ENCODE measurements at places on chromosomes 3 and 15.

DNA sequence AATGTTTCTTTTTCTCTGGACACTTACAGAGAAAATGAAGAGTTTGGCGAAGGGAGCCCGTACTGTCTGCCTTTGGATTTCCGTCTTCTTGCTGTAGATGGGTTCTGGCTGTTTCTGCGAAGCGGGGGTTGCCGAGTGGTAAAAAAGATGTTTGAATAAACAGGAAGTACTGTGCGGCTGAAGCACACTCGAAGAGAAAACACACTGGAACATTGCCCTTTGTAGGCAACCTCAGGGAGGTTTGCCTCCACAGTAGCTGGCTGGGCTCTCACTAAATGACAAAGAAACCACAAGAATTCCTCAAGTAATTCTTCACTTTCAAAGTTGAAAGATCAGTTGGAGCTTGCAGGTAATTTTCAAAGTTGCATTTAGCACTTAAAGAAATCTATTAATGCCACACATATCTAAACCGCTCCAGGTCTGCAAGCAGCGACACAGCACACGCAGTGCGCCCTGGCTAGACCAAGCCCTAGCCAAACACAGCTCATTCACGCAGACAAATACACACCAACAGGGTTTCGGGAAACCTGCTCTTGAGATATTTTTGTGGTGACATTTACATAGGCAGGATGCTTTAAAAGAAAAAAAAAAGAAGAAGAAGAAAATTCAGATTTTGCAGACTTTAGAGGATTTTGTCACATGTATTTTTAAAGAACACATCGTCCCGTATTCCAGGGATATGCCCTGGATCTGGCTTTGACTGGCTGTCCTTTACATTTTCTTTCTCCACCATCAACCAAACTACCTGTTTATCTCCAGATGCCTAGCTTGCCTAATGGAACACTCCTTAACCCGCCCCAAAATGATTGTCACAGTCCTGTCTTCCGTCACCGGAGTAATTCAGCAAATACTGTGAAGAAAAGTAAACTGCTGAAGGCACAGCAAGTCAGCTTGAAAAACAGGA lies 452.8 kb downstream of the FOXP1 start:
- DNase-seq: no peak

DNA sequence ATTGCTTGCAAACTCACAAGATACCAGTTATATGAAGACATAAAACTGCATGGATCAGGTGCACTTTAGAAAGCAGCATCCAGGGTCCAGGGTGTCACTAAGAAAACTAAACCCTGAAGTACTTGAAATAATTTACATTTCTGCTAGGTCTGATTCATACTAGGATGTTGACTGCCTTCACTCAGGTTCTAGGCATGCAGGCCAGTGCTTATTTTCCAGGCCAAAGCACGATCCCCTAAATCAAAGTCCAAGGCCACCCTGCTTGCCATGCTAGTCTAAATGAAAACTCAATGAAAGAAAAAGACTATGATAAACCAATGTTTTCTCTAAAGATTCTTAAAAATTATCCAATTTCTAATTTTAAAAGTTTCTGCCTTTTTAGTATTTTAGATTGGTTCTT lies 49.4 kb downstream of the GREM1 start:
- no peak for DNase-seq

DNA sequence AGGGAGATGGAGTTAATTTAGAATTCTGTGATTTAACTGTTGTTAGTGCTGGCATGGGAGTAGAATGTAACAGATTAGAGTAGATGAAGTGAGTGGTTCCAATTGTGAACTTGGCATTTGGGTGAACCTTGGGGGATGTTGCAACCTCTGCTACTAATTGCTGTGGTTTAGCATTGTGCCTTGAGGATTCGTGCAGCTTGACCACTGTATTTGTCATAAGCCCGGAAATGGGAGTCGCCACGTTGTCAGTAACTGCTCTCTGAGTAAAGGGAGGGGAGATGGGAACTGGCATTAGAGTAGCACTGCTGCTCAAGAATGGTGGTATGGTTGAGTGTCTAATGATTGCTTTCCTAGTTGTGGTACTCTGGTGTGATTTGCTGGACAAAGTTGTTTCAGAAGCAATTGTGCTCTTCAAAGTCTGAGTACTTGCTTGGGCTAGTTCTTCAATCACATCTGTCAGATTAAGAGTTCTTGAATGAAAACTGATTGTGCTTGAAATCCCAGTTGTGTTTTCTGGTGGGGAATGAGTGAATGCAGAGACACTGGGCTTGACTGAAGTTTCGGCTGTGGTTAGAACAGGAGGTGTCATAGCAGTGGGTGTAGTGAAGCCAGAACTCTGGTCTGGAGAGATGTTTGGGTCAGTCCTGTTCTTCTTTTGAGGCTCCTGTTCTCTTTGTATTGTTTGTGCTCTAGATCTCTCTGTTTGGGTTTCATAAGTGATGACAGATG lies 15.4 kb downstream of the IGSF10 start:
- DNase-seq: no peak

- no peak for DNase-seq
Observed at GRCh38 chr3:180926526-180926925, 14.1 kb downstream of the FXR1 start.

GRCh38 chr15:38564557-38565286 lies at the start of gene RASGRP1:
TSS of gene RASGRP1 (minus strand) at chr15:38564814. CDS start at chr15:38564628, 186 bp downstream.
- DNase-seq: no peak

DNA sequence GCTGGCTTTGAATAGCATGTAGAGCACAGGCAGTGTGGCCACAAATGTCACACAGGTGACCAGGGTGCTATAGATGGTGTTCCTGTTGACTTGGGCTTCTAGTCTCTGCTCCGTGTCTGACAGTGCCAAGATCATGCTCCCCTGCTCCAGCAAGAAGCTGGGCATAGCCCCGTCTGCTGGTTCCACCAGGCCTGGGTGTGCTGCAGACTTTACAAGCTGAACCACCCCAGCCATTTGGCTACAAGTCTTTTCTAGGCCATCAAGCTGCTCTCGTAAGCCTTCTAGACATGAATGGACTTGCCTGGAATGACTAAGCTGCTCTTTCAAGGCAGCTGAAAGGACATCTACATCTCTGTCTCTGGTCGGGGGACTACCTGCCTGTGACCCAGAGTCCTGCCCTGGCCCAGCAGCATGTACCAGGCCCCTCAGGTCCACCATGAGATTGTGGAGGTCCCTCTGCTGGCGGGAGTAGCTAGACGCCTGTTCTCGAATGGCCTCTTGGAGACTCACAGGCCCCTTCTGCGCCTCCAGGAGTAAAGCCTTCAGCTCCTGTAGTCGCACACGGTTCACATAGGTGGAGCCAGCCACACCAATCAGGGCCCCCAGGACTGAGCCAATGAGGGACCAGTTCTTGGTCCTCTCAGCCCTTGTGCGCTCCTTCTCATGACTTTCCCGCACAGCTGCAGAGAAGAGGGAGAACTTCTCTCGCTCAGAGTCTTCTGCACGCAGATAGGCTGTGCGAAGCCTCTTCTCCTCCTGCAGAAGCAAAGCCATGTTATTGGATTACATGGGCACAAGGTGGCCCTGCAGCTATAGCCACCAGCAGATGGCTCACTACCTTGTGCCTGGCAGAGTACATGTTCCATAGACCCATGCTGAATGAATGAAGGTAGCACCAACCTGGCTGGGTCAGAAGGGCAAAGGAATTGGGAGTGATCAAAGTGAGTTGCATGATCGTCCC lies 2.8 kb upstream of the PLXNB1 start:
- DNase-seq: no peak

DNA sequence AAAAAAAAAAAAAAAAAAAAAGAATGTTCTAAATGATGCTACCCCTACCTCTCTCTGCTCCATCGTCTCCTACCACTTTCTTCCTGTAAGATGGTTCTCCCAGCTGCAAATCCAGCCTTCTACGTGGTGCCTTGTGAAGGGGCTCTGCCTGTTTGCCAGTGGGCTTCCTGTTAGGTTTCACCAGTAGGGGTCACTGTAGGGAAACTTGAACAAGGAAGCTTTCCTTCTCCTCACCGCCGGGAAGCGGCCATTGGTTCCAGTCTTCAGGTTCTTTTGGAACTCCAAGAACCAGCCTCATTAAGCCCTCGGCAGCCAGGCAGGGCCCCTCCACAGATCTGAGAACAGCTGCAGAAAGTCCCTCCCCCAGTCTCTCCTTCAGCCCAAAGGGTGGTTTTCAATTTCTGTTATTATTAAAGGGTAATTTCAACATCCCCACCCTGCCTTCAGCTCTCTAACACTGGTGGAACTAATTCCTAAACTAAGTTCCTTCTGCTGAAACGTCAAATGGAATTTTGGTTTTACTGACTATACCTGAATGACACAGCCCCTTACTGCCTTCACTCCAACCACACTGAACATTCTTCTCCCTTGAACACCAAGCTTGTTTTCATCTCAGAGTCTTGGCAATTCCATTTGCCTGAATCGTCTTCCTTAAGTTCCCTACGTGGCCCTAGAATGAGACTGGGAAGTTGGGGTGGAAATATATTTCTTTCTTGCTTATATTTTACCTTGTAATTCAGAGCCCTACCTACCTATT lies 13.5 kb downstream of the MCCC1 start:
- no peak for DNase-seq

- DNase-seq: no peak
Observed at GRCh38 chr15:47932951-47933641, 187.7 kb upstream of the SLC24A5 start.

DNA sequence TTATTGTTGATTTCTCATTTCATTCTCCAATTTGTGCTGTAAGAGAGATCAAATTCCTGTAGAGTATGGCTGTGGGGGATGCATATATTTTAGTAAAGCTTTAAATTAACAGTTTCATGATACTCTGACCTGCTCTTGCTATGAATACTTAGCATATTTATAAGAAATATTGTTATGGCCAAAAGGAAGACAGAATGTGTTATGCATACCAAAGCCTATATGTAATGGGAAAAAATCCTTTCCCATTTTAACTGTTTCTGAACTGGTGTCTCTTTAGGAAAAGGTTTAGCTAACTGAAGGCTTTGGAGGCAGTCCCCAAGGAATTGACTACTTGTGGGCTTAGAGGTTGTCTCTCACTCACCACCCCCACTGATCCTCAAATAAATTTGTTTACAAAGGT lies 59.2 kb downstream of the CADPS start:
- DNase-seq: no peak

DNA sequence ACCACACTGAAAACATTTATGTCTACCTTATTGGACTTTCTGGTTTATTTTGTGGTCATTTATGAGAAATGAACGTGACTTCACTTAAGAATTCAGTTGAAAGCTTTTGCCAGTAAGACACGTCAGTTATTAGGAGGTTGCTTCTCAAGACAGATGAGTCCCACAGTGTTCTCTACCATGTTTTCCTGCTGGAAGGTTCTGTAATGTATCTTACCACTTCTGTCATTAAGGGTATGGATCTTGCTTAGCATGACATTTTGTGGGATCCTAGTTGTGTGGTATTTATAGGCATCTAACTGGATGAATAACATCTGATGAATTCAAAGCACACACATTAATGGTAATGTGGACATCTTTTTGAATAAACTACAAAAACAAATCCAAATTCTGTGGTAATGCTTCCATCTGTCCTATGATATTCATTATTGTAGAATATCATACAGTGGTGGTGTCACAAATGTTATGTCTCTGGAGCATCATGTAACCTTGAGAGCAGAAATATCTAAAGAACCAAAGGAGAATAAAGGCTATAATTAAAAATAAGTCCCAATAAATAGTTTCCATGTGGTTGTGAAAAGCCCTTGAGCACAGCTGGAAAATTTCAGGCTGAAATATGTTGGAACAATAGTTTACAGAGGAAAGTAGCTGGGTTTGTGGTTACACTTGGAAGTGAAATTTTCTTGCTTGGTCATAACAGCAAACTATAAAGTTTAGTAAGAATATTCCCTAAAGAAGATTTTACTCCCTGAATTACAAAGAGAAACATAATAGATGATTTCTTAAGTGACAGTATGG lies 61.5 kb downstream of the C3orf38 start:
- no peak for DNase-seq

GRCh38 chr3:157329551-157329950 lies 107.1 kb upstream of the PTX3 start:
- no peak for DNase-seq

DNA sequence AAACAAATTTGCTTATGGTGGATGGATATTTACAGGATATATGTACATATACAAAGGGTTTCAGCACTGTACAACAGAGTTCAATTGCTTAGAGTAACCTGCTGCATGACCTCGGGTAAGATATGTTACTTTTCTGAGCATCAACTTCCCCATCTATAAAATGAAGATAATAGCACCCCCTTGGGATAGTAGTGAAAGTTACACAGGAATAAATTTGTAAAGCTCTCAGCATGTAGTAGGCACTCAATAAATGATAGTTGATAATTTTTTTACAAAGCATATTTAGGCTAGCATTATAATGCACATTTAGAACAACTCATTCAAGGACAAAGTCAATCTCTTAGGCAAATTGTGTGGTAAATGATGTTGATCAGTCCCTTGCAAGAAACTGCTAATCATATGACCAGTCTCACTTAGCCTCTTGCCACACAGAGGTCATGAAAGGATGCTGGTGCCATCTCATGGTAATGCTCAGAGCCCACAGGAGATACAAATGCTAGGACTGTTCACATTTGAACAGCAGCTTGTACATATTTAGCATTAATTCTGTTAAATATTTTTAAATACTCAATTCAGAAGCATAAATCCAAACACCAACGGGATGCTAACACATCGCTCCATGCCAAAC lies 123.9 kb downstream of the MAGI1 start:
- DNase-seq: no peak

DNA sequence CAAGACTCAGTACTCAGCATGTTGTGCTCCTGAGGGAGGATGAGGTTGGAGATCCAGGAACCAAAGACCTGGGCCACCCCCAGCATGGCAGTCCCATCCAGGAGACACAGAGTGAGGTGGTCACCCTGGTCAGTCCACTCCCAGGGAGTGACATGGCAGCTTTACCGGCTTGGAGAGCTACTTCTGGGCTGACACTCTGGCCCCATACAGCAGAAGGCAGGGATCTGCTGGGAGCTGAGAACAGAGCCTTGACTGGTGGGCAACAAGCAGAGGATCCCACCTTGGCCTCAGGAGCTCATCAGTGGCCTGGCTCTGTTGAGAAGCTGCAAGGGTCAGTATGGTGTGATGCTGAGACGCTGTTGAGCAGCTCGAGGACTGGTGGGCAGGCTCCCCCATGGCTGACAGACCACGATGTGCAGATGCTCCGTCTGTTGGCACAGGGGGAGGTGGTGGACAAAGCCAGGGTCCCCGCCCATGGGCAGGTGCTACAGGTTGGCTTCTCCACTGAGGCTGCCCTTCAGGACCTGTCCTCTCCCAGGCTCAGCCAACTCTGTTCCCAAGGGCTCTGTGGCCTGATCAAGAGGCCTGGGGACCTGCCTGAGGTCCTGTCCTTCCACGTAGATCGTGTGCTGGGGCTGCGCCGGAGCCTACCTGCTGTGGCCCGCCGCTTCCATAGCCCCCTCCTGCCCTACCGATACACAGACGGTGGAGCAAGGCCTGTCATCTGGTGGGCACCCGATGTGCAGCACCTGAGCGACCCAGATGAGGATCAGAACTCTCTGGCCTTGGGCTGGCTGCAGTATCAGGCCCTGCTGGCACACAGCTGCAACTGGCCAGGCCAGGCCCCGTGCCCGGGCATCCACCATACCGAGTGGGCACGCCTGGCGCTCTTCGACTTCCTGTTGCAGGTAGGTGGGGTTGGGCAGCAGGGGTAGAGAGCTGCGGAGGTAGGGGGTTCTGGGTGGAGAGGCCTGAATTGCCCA lies 53.8 kb downstream of the GASK1A start:
- DNase-seq: peak; percentile 67

GRCh38 chr3:133237380-133237779 lies 162.5 kb upstream of the BFSP2 start:
- DNase-seq: no peak

Data from coronary artery (tissue), 2 donors.